ENCODE measurements at places on chromosomes 3 and 15. TPM values are rescaled to one million over a fixed set of nuclear protein-coding genes. Genes with fewer than 3 reads are reported as not detected.

GRCh38 chr15:25797511-25797935, 65.6 kb downstream of the ATP10A start:
- no peak overlapping the region for H3K27ac ChIP-seq
- no peaks in the 10 kb centered on the region for H3K36me3 ChIP-seq
- H3K27me3 ChIP-seq: no peaks in the 10 kb centered on the region
- DNase-seq: peak; percentile 49
- H3K4me1 ChIP-seq: no peaks in the 10 kb centered on the region
- H3K4me3 ChIP-seq: no peak overlapping the region

GRCh38 chr15:60932051-60932915, 296.8 kb downstream of the RORA start:
- H3K4me1 ChIP-seq: no peaks in the 10 kb centered on the region
- H3K27me3 ChIP-seq: no peaks in the 10 kb centered on the region
- H3K27ac ChIP-seq: no peak overlapping the region
- no peak overlapping the region for H3K4me3 ChIP-seq
- H3K36me3 ChIP-seq: no peaks in the 10 kb centered on the region
- peak; percentile 63 for DNase-seq

Gene PLSCR4
- 22.9 TPM for total RNA-seq

Gene CLEC3B
- 180 TPM for total RNA-seq

GRCh38 chr15:63902671-63903035, 68.9 kb upstream of the HERC1 start:
- H3K27me3 ChIP-seq: no peaks in the 10 kb centered on the region
- no peaks in the 10 kb centered on the region for H3K4me1 ChIP-seq
- no peaks in the 10 kb centered on the region for H3K36me3 ChIP-seq
- no peak overlapping the region for H3K27ac ChIP-seq
- no peak for DNase-seq

- H3K36me3 ChIP-seq: no peaks in the 10 kb centered on the region
- H3K4me1 ChIP-seq: no peaks in the 10 kb centered on the region
- no peak overlapping the region for H3K4me3 ChIP-seq
- no peak for DNase-seq
- no peak overlapping the region for H3K27ac ChIP-seq
Observed at GRCh38 chr3:184631472-184631861, 69.9 kb downstream of the EPHB3 start.

Gene ALG1L2
- total RNA-seq: not detected

DNA sequence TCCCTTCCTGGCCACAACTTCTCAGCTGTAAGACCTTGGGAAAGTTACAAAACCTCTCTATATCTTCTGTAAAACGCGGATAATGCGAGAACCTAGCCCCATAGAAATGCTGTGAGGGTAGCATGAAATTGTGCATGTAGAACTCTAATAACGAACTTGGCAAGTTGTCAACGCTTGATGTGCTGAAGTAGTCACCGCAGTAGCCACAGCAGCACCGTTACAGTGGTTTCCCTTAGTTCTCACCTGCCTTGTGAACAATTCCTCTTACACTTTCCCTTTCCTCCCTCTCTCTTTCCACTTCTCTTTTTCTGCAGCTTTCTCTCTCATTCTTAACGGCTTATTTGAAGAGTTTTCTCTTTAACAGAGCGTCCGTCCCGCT, 447 bp upstream of the SHQ1 start:
- H3K4me3 ChIP-seq: peak overlapping the region; percentile 83
- no peaks in the 10 kb centered on the region for H3K27me3 ChIP-seq
- no peak overlapping the region for H3K27ac ChIP-seq
- no peak for DNase-seq

Gene OXTR
- 0.52 TPM for total RNA-seq

- H3K4me3 ChIP-seq: no peak overlapping the region
- no peak overlapping the region for H3K27ac ChIP-seq
- H3K27me3 ChIP-seq: no peaks in the 10 kb centered on the region
Observed at GRCh38 chr15:73854265-73854664, 19.1 kb upstream of the TBC1D21 start.

- no peak for DNase-seq
- no peak overlapping the region for H3K27ac ChIP-seq
- H3K4me3 ChIP-seq: no peak overlapping the region
- no peaks in the 10 kb centered on the region for H3K36me3 ChIP-seq
- H3K4me1 ChIP-seq: no peaks in the 10 kb centered on the region
- H3K27me3 ChIP-seq: no peaks in the 10 kb centered on the region
Observed at GRCh38 chr3:34073961-34074360, 275.5 kb downstream of the PDCD6IP start.

Measured in right atrium auricular region (tissue), 2 donors.